ENCODE measurements at places on chromosomes 11 and 22.

- no peak for DNase-seq
These were observed 67.5 kb upstream of the MPPED2 start for GRCh38 chr11:30653606-30654005.

GRCh38 chr11:16804104-16804947, 65.9 kb downstream of the C11orf58 start:
- no peak for DNase-seq

DNA sequence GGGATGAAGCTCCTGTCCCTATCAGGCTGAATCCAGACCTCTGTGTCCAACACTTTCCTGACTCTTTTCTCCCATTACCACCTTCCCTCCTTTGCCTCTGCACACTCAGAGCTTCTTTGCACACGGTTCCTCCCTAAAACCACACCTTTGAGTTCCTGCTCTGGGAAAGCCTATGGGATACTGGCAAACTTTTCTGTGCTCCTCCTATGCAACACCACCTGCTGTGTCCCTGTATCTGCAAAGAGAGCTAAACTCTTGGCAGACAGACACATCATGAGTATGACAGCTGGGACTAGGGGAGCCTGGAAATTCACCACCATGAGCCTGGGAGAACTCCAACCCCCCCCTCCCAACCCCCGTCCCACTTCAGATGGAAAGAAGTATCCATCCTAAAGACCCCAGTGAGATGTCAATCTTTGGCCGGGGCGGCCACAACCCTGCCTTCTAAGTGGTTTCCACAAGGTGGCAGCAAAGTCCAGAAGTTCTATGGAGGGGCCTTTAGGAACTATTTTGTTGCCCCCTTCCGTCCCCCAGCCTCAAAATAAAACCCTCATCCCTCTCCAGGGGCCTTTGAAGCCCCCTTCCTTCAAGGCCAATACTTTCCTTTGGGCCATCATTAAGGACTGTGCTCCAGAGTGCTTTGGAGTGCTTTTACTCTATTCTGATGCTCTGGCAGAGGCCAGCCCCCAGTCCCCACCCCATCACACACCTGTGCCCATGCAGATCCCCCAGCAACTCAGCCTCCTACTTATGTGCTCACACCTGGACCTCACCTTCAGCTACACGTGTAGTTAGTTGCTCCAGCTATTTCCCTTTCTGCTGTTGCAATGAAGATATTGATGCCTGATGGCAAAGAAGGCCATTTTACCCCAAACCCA, 19.4 kb downstream of the HTR3A start:
- no peak for DNase-seq

DNA sequence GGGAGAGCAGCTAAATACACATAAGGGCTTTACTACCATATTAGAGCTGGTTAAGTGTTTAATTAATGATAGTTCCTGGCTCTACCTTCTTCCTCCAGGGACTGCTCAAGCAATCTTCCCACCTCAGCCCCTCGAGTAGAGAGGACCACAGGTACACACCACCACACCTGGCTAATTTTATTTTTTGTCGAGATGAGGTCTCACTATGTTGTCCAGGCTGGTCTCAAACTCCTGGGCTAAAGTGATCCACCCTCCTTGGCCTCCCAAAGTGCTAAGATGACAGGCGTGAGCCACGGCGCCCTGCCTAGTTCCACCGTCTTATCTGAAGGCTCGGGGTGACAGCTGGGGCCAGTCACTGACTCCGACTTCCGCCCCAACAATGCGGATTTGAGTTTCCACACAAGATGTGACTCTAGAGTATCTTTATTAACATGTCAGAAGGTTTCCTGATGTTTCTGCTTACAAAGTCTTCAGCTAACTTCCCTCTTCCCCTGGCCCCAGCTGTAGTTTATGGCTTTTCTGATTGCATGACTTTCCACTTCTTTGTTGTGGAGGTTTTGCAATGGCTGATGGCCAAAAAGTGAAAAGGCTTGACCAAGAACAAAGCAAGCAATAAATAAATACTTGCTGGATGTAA, 16.8 kb downstream of the TPST2 start:
- no peak for DNase-seq

DNA sequence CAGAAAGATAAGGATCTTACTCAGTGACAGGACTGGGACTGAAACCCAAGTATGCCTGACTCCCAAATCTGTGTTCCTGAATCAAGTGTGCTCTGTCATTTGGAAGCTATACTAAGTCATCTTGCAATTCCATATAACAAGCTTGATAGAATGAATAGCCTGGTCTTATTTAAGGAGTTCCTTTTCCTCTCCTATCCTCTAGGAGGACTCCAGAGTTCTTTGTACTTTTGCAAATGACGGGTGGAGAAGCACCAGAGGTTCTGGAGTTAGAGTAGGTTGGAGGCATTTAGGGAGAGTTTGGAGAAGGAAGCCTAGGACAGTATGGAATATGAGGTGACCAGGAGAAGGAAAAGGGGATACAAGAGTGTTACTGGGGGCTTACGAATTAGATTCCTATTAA, 92.9 kb upstream of the RCN1 start:
- DNase-seq = no peak

Data from NCI-H1694 treated with DMSO at 0.1 percent for 48 hours (cell line).